ENCODE measurements at places on chromosomes 2 and 18.

- DNase-seq = no peak
Observed at GRCh38 chr2:132733094-132733493, 63.1 kb upstream of the LYPD1 start.

- DNase-seq = no peak
Observed at GRCh38 chr2:235201756-235202155, 249.9 kb downstream of the SH3BP4 start.

DNA sequence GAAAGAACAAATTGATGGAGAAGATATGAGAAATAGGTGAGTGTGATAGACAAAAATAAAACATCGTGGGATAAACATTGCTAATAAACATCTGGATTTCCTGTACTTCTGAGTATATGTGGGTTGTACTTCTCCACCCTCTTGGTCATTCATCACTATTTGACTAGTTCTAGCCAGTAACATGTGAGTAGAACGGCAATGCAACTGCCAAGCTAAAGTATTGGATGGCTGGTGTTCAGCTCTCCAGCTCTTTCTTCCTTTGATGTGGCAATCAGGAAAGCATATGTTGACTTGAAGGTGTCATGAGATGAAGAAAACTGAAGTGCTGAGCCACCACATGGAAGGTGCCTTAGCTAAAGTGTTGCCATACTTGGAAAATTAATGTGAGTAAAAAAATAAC is 144.9 kb downstream of the SCG2 start:
- DNase-seq = no peak

GRCh38 chr18:75249175-75249518 is 38.5 kb downstream of the TSHZ1 start:
- DNase-seq = no peak

DNA sequence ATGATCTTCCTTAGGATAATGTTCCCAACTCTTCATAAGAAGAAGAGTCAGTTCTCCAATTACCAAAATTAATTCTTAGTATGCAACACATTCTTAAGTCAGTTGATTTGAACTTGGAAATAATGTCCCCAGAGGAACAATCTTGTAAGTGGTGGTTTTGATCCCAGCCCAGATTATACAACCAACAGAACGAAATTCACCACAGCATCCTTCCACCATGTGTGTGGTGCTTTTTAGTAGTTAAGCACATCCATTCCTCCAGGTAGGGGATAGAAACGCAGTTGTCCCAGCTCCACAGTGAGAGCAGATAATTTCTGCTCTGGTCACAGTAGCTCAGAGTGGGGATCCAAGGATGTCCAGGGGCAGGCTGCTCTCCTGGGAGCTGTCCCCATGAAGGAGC is 161.7 kb upstream of the SLC39A10 start:
- no peak for DNase-seq

GRCh38 chr18:42155024-42155423 is 200.0 kb downstream of the PIK3C3 start:
- DNase-seq = no peak

DNA sequence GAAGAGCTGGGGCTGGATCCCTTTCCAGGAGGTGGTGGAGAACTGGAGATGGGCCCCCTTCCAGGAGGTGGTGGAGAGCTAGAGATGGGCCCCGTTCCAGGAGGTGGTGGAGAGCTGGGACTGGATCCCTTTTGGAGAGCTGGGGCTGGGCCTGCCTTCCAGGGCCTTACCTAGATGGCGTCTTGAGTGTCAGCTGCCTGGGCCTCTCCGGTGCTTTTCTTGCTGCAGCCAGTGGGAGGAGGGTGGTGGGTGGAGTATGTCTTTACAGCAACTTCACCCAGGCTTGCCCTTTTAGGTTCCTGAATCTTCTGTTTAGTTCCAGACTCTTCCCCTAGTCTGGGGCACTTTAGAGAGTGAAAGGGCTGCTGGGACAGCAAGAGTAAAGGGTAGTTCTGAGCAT is 19.1 kb upstream of the TXNDC2 start:
- no peak for DNase-seq

- no peak for DNase-seq
Observed at GRCh38 chr2:55995211-55995610, 71.6 kb upstream of the EFEMP1 start.

- no peak for DNase-seq
Observed at GRCh38 chr2:15832849-15833680, 107.3 kb upstream of the MYCN start.

DNA sequence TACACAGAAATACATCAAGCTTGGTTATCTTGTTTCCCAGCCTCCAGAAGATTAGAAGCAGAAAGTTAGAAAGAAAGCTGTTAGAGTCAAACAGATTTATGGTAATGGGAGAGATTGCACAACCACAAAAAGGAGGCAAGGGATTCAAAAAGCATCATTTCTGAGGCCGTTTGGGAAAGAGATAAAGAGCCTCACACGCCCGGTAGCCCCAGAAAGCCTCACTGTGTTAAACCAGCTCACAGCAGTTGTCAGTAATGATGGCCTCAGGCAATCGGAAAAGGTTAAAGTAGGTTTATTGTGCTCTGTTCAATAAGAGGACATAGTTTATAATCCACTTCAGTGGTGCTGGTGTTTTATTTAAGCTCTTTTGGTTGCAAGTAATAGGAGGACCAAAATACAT is 111.3 kb downstream of the DCC start:
- no peak for DNase-seq

DNA sequence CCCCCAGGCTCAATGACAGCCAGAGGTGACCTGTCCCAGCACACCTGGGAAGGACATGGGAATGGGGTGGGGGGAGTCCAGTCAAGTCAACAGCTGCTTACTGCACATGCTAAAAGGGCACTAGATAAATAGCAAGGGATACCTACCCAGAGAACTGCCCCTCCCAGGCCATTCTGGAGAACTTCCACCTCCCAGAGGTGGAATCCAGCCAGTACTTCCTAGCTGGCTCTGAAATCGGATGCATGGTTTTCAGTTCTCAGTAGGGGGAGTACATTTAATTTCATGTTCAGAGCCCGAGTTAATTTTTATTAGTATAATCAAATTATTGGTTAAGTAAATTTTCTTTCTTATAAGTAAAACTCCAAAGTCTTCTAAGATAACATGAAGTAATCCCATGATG is 28.9 kb upstream of the ITGA6 start:
- DNase-seq = no peak

GRCh38 chr2:221948076-221948475 is 350.7 kb downstream of the PAX3 start:
- DNase-seq = no peak

- no peak for DNase-seq
Observed at GRCh38 chr18:73244401-73244800, 376.6 kb upstream of the NETO1 start.

GRCh38 chr2:144516981-144517865 is 2.7 kb downstream of the ZEB2 start:
- DNase-seq = no peak

DNA sequence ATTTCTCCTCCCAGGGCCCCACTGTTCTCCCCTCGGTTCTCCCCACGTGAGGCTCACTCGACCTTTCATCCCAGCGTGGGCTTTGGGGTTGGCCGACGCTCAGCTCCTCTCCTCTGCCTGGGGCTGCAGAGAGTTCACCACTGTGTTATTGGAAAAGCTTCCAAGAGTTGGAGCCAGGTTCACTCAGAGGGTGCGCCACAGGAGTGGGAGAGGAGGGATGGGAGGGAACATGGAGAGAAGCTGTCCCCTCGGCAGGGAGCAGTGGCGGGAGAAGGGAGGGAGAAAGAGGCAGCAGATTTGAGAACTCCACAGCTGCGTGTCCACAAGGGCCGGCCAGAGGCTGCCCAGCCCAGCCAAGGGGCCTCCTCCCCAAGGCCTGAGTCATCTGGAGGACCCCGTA is 197.1 kb upstream of the SMAD2 start:
- DNase-seq = no peak

DNA sequence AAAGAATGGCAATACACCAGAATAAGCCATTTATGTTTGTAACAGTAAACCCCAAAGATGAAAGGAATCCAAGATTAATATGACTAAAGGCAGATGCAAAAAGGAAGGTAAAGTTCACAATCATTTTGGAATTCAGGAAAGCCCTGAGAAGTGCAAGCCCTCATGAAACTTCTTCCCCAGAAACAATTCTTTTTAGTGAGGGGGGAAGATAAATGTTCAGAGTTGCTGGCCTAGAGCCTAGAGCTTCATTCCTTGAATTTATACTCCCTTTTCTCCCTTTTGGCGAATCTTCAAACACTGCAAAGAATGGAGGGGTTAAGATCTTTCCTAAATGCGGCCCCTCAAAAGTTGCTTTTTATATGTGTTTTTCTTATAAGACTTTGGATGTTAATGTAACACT is 368.8 kb downstream of the MEIS1 start:
- no peak for DNase-seq

All from ascending aorta (tissue), 2 donors.